NCI-H1436 (cell line): ENCODE measurements at places on chromosomes 7 and 10.

DNA sequence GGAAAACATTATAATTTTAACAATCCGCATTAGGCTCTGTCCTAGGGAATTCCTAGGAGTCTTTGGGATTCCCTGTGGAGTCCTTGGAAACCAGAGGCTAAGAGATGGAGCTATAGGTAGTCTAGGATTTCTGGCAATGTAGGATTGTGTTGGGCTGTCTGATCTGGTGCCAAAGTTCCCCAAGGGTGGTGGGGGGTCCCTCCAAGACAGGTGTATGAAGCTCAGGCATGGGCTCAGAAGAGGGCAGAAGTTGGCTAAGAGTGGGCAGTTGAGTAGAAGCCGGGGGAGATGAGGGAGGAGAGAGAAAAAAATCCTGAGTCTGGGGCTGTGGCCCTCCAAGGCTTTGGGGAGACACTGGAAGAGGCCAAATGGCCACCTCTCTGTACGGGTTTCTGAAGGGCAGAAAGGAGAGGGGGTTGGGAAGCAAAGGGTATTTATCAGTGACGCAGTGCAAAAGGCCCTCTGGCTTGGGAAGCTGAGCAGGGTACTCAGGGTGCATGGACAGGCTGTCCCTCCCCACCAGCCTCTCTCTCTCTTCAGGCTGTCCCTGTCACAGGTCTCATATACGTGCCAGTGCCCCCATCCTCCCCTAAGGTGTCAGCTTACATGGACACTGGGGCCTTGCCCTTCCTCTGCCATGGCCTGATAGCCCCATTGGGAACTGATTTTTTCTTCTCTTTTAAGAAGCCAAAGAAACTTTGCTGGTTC lies 929 bp downstream of the HOXA6 start:
- DNase-seq, result no peak

GRCh38 chr10:61901829-61902444 lies 438 bp downstream of the ARID5B start:
- no peak for DNase-seq

DNA sequence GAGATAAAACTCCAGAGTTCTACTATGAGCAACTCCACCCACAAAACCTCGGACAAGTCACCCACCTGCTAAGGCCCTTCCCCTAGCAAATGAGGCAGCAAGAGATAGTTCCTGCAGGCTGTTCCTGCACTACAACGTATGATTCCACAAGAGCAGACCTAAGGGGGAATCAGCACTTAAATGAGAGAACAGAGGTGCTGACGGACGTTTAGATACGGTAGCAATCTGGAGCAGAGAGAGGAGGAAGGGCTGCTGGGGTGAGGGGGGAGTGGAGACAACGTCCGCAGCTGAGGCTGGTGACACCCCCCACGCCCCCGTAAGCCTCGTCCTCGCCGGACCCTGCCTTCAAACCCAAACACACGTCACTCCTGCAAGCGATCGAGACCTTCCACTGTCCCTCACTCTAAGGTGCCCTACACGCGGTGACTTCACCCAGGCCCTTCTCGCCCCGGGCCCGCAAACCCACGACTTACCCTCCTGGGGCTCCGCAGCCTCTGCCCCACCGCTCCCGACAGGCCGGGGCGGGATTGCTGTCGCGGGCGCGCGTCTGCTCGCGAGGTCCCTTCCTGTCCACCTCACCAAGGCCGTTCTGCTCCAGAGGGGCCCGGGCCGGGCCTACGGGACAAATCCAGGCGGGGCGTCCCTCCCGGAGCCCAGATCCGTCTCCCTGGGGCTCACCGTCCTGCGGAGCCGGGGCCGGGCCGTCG lies 635 bp downstream of the ZNF12 start:
- DNase-seq, result no peak

GRCh38 chr10:18501198-18501597 lies 150.2 kb downstream of the NSUN6 start:
- DNase-seq, result no peak
